ENCODE measurements at places on chromosomes 3 and 15. TPM values are rescaled to one million over a fixed set of nuclear protein-coding genes. Genes with fewer than 3 reads are reported as not detected.

The WDR93 gene
- not detected for polyA plus RNA-seq

The KIF9 gene
- 15.9 TPM for polyA plus RNA-seq

The PRR20G gene
- polyA plus RNA-seq: not detected

The ANXA2 gene
- 6.2 TPM for polyA plus RNA-seq

The REC114 gene
- not detected for polyA plus RNA-seq
